ENCODE measurements at places on chromosomes 11 and 22. TPM values are rescaled to one million over a fixed set of nuclear protein-coding genes. Genes with fewer than 3 reads are reported as not detected.

Gene MAPK11
- 21.4 TPM for total RNA-seq

DNA sequence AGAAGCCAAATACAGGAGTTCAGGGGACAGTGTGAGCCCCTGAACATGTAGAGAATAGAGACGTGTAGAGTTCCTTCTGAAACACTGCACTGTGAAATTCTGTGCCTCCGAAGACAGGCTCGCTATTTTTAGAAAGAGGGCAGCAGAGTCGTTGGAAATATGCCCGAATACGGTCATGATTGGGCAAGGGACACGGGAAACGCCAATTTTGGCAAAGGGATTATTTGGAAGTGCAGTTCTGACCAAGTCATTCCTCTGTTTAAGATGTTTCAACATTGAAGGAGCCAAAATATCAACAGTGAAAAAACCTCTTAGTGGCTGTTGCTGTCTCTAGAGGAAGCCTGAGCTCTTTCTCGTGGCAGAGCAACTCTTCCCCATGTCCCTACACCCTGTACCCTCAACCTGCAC lies 9.5 kb upstream of the CBX6 start:
- DNase-seq, result no peak

DNA sequence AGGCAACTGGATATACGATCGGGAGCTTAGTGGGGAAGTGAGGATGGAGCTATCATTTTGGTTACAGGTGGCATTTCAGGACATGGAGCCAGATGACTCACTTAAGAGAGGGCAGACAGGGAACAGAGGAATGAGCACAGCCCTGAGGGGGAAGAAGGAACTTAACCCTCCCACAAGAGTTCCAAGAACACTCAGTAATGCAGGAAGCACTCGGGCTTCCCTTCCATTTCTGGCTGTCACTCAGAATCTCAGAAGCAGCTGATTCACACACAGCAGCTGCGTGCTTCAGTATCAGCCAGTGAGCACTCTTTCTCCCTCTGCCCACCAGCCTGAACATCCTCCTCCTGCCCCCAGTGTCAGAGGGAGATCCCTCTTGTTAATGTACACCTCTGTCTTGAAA lies 34.8 kb downstream of the EFCAB6 start:
- DNase-seq, result peak; percentile 26

- DNase-seq, result peak; percentile 74
These were observed 2.3 kb upstream of the TYMP start for GRCh38 chr22:50531962-50532674.

- DNase-seq, result no peak
These were observed 557.3 kb upstream of the ANO5 start for GRCh38 chr11:21635394-21636145.

DNA sequence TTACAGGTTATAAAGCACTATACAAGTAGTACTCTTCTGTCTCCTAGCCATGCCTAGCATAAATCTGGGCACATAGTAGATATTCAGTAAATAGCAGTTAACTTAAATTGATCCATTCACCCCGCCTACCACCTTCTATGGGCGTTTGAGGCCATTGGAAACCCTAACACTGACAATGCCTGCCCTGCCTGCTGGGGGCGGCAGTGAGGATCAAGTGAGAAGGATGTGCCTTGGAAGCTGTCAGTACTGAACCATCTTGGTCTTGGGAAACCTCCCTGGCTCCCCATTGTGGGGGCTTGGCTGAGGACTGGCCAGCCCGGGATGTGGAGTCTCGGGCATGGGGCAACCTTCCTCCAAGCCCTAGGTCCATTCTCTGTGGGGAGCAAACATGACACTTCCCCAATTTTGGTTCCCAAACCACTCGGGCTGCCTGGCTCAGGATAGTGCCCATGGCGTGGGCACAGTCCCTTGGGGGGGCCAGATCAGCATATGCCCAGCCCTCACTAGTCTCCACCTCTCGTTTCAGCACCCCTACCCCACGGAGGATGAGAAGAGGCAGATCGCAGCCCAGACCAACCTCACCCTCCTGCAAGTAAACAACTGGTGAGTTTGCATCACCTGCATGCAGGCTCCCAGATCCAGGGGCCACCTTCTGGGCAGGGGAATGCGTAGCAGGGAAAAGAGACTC lies 67.4 kb downstream of the FEZ1 start:
- DNase-seq, result no peak
